Caco-2 (cell line): ENCODE measurements at places on chromosomes 6 and 20. TPM values are rescaled to one million over a fixed set of nuclear protein-coding genes. Genes with fewer than 3 reads are reported as not detected.

The NRN1 gene
- not detected in 2 replicates for total RNA-seq

The DDO gene
- total RNA-seq, result not detected in 2 replicates

The ZSCAN23 gene
- not detected in 2 replicates for total RNA-seq

The TREM2 gene
- total RNA-seq, result not detected in 2 replicates

The BNIP5 gene
- total RNA-seq, result 0.50 and 0.53 TPM in 2 replicates

The IL17F gene
- total RNA-seq, result not detected in 2 replicates

The SAMD5 gene
- total RNA-seq, result 13.4 and 14.0 TPM in 2 replicates

The NOX3 gene
- total RNA-seq, result not detected in 2 replicates

The TUBB2B gene
- 143 and 150 TPM in 2 replicates for total RNA-seq

DNA sequence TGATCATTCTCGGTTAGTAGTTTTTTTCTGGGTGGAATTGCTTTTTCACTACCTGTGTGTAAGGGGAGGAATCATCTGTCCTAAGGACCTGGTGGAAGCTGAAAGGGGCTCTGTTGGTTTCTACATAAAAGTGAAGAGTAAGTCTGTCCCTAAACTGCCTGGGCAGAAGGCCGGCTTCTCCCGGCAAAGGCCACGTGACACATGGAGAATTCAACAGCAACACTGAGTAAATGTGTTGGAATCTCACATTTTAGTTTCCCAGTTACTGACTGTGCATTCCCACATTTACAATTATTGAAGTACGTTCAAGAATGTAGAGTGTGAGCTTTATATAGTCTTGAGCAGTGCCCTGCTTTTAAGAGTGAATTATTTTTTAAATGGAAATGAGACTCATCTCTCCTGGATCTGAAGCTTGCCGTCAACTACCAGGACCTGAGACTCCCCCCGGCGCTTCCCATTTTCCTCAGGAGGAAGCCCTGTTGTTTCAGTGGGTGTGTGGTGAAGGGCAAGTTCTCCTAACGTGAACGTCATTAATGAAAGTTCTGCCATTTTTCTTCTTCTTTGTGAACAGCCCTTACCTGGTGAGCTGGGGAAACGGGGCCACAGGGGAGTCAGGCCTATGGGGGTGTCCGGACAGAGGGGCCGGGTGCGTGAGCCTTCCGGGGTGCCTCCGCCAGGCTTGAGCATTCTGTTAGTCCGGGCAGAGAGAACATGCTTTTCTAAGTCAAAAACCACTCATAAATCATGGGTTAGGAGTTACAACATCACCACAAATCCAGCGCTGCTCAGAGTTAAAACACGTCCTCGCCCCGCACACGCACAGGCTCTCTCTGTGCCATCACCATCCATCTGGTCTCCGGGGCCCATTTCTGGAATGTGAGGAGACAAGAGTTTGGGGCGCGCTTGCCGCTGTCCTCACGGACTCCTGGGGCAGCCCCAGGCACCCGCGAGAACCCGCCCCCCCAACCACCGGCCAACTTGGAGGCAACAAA is 56.6 kb upstream of the SMOC2 start:
- peaks cover 5% of the 10 kb centered on the region; the same call in 1 of the 2 replicates for H3K4me1 ChIP-seq
- H3K36me3 ChIP-seq, result no peaks in the 10 kb centered on the region
- no peaks in the 10 kb centered on the region for H3K27me3 ChIP-seq
- H3K27ac ChIP-seq, result no peak overlapping the region
- DNase-seq, result no peak

DNA sequence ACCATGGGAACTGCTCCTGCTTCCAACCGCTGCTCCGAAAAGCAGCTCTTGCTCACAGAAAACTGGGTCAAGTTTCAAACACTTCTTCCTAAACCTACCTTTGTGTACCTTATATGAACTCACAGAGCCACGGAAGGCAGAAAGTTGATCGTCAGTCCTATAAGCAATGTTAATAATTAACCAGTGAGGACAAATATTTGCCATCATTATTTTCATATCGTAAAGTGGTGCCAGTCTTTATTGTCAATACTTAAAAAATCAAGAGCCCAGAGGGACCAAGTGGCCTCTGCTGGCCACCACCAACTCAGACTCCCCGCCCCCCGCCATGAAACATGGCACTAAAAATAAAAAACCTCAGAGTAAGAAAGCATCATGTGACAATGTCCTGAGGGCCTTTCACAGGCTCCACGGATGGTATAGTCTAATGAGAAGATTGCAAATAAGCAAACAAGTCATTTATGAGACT is 9.1 kb upstream of the PBOV1 start:
- peak overlapping the region; percentile 69 for H3K27ac ChIP-seq
- H3K4me1 ChIP-seq, result peaks cover 27% of the 10 kb centered on the region
- no peaks in the 10 kb centered on the region for H3K27me3 ChIP-seq
- no peak overlapping the region for H3K4me3 ChIP-seq
- no peaks in the 10 kb centered on the region for H3K36me3 ChIP-seq

GRCh38 chr20:49029203-49029602 is 16.9 kb upstream of the CSE1L start:
- peaks cover 12% of the 10 kb centered on the region for H3K36me3 ChIP-seq
- no peaks in the 10 kb centered on the region for H3K27me3 ChIP-seq
- H3K4me3 ChIP-seq, result no peak overlapping the region
- DNase-seq, result no peak
- no peak overlapping the region for H3K27ac ChIP-seq

- peak overlapping the region; percentile 99 for H3K27ac ChIP-seq
- peaks cover 26% of the 10 kb centered on the region for H3K4me1 ChIP-seq
- H3K36me3 ChIP-seq, result peaks cover 12% of the 10 kb centered on the region
- no peaks in the 10 kb centered on the region for H3K27me3 ChIP-seq
- no peak for DNase-seq
These were observed 1.0 kb downstream of the PCIF1 start for GRCh38 chr20:45935416-45936046.

- no peaks in the 10 kb centered on the region for H3K27me3 ChIP-seq
- H3K4me3 ChIP-seq, result no peak overlapping the region
- H3K4me1 ChIP-seq, result no peaks in the 10 kb centered on the region
- no peaks in the 10 kb centered on the region for H3K36me3 ChIP-seq
- H3K27ac ChIP-seq, result no peak overlapping the region
- no peak for DNase-seq
These were observed 13.9 kb downstream of the MYB start for GRCh38 chr6:135195041-135195440.

- no peaks in the 10 kb centered on the region; the same call in none of the 2 replicates for H3K27me3 ChIP-seq
- no peak overlapping the region for H3K27ac ChIP-seq
- H3K36me3 ChIP-seq, result no peaks in the 10 kb centered on the region
- H3K4me3 ChIP-seq, result no peak overlapping the region
- DNase-seq, result peak; percentile 65
These were observed 84.4 kb downstream of the CRYBG1 start for GRCh38 chr6:106444777-106445507.

- DNase-seq, result no peak
- H3K27ac ChIP-seq, result no peak overlapping the region
- H3K4me1 ChIP-seq, result peaks cover 8% of the 10 kb centered on the region
- H3K36me3 ChIP-seq, result no peaks in the 10 kb centered on the region
These were observed 53.6 kb upstream of the FAM83D start for GRCh38 chr20:38872491-38873049.

- no peaks in the 10 kb centered on the region for H3K27me3 ChIP-seq
- H3K36me3 ChIP-seq, result no peaks in the 10 kb centered on the region
- peak overlapping the region; percentile 97 for H3K27ac ChIP-seq
- H3K4me3 ChIP-seq, result peak overlapping the region; percentile 79
These were observed 8.7 kb upstream of the NQO2 start for GRCh38 chr6:2990932-2991506.

- no peak overlapping the region for H3K27ac ChIP-seq
- H3K27me3 ChIP-seq, result no peaks in the 10 kb centered on the region
- H3K36me3 ChIP-seq, result no peaks in the 10 kb centered on the region
- H3K4me3 ChIP-seq, result no peak overlapping the region
- DNase-seq, result no peak
These were observed 35.2 kb upstream of the NOP56 start for GRCh38 chr20:2617099-2617714.

DNA sequence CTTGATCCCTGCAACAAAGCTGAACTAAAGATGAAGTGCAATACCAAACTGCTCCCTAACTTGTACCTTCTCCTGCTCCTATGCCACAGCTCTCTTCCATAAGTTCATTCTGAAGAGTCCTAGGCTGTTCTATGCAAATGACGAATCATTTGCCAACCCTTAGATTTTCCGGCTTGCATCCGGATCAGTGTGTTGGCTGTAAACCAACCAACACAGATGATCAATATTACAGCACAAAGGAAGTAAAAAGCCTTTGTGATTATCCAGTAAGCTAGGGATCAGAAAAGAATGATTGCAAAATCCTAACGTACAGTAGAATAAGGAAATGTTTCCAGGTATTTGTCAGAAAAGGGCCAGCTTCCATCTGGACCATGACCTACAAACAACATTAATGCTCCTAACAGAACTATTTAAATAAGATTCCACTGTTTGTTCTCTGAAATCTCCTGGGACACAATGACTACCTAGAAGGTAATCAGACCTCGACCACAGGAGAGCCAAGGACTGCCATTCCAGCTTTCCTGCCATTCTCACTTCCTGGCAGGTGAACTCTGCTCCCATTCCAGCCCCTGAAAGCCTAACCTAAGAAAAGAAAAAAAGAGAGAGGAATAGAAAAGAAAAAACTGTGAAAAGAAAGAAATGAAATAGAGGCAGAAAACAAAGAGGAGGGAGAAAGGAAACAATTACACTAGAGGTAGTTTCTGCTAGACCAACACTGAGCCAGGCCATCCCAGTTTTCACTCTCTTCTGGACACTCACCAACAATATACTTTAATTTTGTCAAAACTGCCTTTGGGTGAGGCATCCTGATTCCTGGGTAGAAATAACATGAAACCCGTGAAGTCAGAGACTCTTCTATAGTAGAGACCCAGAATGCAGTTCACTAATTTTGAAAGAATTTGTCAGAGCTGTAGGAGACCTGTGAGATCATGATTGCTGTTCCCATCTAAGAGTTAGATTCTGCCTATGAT is 19.7 kb downstream of the GMDS start:
- no peaks in the 10 kb centered on the region for H3K27me3 ChIP-seq
- peak; percentile 21 for DNase-seq
- peak overlapping the region; percentile 75 for H3K27ac ChIP-seq
- H3K4me3 ChIP-seq, result no peak overlapping the region
- H3K36me3 ChIP-seq, result no peaks in the 10 kb centered on the region

DNA sequence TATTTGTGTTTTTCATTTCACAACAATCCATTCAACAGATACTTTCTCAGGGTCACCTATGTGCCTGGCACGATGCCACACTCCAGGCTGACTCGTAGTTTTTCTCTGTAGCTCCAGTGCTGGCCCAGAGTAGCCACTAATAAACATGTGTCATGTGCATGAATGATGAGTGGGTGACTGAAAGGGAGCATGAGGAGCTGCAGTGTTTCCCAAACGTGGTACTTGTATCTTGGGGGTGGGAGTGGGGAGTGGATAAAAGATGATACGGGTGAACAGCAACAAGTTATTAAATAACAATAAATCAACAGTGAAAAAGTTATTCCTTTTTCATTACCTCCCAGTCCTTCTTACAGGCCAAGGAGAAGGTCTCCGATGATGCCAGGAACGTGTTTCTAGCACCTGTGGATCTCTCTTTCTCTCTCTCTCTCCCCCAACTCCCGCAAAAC is 17.1 kb downstream of the SRXN1 start:
- no peak overlapping the region for H3K4me3 ChIP-seq
- H3K36me3 ChIP-seq, result no peaks in the 10 kb centered on the region
- H3K27me3 ChIP-seq, result no peaks in the 10 kb centered on the region
- DNase-seq, result no peak
- no peak overlapping the region for H3K27ac ChIP-seq
- H3K4me1 ChIP-seq, result no peaks in the 10 kb centered on the region

GRCh38 chr20:38307371-38308046 is 3.6 kb downstream of the BPI start:
- no peaks in the 10 kb centered on the region for H3K27me3 ChIP-seq
- H3K27ac ChIP-seq, result no peak overlapping the region

- no peaks in the 10 kb centered on the region for H3K27me3 ChIP-seq
- no peaks in the 10 kb centered on the region for H3K4me1 ChIP-seq
- no peak overlapping the region for H3K27ac ChIP-seq
- no peak overlapping the region for H3K4me3 ChIP-seq
- no peaks in the 10 kb centered on the region for H3K36me3 ChIP-seq
- no peak for DNase-seq
These were observed 212.3 kb downstream of the ERMARD start for GRCh38 chr6:169963581-169964297.

- no peak overlapping the region for H3K27ac ChIP-seq
- H3K4me1 ChIP-seq, result peaks cover 6% of the 10 kb centered on the region
- H3K4me3 ChIP-seq, result no peak overlapping the region
These were observed 3.2 kb upstream of the DYNLRB1 start for GRCh38 chr20:34512955-34513419.

GRCh38 chr6:38146734-38147027 is 327.2 kb downstream of the ZFAND3 start:
- no peak for DNase-seq
- no peaks in the 10 kb centered on the region for H3K36me3 ChIP-seq
- no peak overlapping the region for H3K4me3 ChIP-seq
- no peaks in the 10 kb centered on the region for H3K4me1 ChIP-seq

- peak; percentile 74 for DNase-seq
- no peaks in the 10 kb centered on the region for H3K36me3 ChIP-seq
- H3K27me3 ChIP-seq, result no peaks in the 10 kb centered on the region
- no peak overlapping the region for H3K27ac ChIP-seq
- peaks cover 11% of the 10 kb centered on the region; the same call in 1 of the 2 replicates for H3K4me1 ChIP-seq
These were observed 10.3 kb upstream of the TULP1 start for GRCh38 chr6:35522660-35523658.

DNA sequence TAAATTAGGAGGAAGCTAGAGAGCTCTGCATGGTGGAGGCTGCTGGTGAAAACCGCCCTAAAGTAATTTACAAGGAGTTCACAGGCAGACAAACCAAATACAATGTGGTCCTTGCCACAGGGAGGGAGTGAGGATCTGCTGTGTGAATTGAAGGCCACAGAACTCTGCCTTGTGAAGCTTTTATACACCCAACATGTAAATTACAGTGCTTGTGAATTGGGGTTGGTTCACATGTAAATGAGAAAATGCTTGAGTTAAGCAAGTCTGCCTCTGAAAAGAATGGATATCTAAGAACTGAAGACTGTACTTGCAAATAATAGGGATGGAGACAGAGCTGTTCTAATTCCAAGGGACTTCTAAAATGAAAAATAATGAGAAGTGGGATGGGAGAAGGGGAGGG is 194.2 kb downstream of the SLC35F1 start:
- no peaks in the 10 kb centered on the region for H3K4me1 ChIP-seq
- H3K27ac ChIP-seq, result no peak overlapping the region
- H3K4me3 ChIP-seq, result no peak overlapping the region
- H3K36me3 ChIP-seq, result no peaks in the 10 kb centered on the region
- no peaks in the 10 kb centered on the region for H3K27me3 ChIP-seq

GRCh38 chr6:110039981-110040383 is 61.9 kb downstream of the GPR6 start:
- H3K27me3 ChIP-seq, result no peaks in the 10 kb centered on the region; the same call in 1 of the 2 replicates
- H3K4me1 ChIP-seq, result no peaks in the 10 kb centered on the region
- no peaks in the 10 kb centered on the region for H3K36me3 ChIP-seq
- H3K4me3 ChIP-seq, result peak overlapping the region; percentile 31

GRCh38 chr6:37615564-37616340 is 81.9 kb downstream of the MDGA1 start:
- H3K4me3 ChIP-seq, result no peak overlapping the region
- H3K27me3 ChIP-seq, result no peaks in the 10 kb centered on the region
- H3K36me3 ChIP-seq, result no peaks in the 10 kb centered on the region
- H3K4me1 ChIP-seq, result no peaks in the 10 kb centered on the region

- no peak for DNase-seq
- peak overlapping the region; percentile 21 for H3K27ac ChIP-seq
- no peaks in the 10 kb centered on the region for H3K27me3 ChIP-seq
- no peaks in the 10 kb centered on the region for H3K36me3 ChIP-seq
- no peak overlapping the region for H3K4me3 ChIP-seq
These were observed 68.5 kb downstream of the TMEM200A start for GRCh38 chr6:130434174-130434873.
